ENCODE measurements at places on chromosomes 11 and 22.
A peak's percentile ranks its signal among the peaks of the same experiment; 100 is the strongest.

GRCh38 chr11:14529951-14530350, 9.8 kb upstream of the PSMA1 start:
- no peak for DNase-seq

GRCh38 chr11:116994195-116994594, 104.0 kb downstream of the SIK3 start:
- DNase-seq: no peak

DNA sequence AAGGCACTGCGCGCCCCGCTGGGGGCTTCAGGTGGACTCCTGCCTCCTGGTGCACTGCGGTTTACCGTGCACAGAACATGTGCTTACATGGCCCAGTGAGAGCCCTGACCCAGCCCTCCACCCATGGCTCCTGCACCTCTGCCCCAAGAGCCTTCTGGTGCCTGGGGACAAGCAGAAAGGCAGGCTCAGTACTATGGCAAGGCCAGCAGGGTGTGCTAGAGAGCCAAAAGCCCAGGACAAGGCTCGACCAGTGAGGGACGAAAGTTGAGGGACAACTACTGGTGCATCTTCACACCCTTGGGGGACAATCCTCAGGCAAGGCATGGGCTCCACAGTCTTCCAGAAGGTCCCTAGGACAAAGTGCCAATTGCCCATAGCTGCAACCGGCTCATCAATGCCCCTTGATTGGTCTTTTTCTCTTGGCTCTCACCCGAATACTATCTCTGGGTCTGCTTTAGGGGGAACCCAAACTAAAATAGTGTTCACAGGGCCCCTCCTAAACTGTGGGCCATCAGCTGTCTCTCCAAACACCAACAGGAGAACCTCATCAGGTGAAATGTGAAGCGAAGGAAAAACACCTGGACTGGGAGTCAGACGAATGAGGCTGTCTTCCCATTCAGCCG, 13.5 kb downstream of the PGA5 start:
- peak; percentile 91 for DNase-seq

- no peak for DNase-seq
Observed at GRCh38 chr11:33832676-33833075, 58.4 kb upstream of the FBXO3 start.

DNA sequence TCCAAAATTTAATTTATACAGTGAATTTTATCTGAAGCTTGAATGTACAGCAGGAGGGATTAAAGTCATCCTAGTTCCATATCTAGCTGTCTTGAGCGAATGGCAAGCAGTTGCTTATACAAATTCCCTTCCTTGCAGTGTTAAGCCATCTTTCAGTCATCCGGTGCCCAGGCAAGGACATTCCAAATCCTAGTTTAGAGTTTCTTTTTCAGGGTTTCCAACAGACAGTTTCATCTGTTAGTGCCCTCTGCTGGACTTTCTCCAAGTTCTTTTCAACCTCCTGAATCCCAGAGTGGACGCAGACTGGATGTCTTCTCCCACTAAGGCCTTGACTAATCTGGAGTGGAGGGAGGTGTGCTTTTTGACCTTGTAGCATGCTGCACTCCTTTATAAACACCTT, 45.4 kb downstream of the GRAMD1B start:
- DNase-seq: no peak

DNA sequence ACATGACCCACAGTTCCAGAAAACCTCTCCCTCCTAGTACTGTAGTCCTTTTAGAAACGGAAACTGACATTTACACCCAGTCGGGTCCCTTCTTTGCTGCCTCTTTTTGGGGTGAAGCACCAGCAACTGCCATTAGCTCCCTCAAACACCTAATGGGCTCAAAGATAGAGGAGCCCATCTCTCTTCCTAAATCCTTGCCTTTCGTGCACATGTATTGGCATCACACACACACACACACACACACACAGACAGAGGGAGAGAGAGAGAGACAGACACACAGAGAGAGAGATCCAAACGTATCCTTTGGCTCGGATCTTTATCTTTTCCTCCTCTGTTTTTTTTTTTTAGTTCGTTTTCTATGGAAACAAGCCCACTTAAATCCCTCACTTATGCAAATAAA, 716 bp downstream of the GRM5 start:
- DNase-seq: no peak

DNA sequence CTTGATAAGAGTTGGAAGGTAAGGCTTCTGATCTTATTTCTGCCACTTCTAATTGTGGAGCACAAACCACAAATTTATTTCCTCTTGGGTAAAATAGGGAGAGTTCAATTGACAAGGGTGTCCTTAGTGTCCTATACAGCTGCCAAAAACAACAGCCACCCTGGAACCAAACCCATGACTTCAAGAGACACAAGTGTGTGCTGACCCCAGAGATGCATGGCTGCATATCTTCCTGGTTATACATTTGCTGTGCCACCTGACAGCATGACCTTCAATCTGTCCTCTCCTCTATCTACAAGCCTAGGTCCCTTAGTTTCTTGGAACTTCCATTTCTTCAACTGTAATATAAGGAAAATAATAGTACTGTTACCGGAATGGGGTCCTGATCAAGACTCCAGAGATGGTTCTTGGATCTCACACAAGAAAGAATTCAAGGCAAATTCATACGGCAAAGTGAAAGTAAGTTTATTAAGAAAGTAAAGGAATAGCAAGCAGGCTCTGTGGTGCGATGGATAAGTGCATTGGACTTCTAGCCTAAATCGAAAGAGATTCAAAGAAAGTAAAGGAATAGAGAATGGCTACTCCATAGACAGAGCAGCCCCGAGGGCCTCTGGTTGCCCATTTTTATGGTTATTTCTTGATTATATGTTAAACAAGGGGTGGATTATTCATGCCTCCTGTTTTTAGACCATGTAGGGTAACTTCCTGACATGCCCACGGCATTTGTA, 15.5 kb upstream of the TMEM123 start:
- no peak for DNase-seq

- no peak for DNase-seq
Observed at GRCh38 chr11:104199053-104199452, 35.1 kb upstream of the PDGFD start.

- no peak for DNase-seq
Observed at GRCh38 chr11:77170107-77170506, 42.1 kb downstream of the MYO7A start.

GRCh38 chr11:76601272-76601671, 69.3 kb downstream of the LRRC32 start:
- no peak for DNase-seq

DNA sequence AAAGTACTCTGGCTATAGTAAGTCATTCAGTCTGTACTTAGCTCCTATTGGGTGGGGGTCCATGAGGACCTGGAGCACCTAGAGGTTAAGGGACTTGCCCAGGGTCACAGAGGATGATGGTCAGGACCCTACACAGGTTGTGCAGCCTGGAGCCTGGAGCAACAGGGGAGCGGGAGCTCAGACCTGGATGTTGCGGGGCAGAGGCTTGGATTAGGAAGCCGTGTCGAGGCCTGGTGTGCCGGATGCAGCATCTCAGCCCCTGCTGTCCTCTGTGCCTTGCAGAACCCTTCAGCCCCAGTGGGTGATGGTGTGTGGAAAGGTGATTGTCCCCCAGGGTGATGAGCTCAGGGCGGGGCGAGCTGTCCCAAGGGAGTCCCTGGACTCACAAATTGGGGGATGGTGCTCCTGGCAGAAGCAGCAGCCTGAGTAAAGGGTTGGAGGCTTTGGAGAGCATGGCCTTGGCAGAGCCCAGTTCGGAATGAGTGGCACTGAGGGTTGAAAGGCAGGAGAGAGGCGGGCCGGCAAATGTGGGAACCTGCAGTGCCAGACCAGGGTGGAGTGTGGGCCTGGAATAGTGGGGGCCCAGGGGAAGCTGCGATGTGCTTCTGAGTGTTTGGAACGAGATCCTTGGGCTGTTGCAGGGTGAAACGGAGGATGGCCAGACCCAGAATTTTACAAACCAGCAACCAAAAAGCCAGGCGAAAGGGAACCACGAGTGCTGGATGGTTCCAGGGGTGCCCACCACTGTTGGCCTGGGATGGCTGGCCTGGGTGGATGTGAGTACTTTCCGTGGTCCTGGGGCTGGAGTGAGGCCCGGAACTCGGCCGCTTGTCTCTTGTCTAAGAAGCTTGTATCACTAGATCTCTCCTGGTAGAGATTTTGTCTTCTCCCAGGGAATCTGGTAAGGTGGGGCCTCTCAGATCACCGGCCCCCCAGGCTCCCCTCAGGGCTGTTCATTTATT, 2.9 kb downstream of the TPCN2 start:
- DNase-seq: no peak

DNA sequence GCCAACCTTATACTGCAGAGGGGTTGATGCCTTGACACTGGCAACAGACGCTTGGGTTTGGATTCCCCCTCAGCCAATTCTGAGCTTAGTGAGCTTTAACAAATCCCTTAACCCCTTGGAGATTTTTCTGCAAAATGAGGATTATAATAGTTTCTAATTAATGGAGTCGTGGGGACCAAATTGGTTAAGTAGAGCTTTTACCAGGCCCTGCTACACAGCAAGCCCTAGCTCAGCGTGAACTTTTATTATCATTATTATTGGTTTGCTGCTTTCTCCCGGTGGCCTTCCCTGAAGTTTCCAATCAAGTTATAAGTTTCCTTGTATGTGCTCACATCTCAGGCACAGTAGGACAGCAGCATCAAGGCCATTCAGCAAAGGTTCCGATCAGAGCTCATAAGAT, 156.6 kb upstream of the GUCY1A2 start:
- no peak for DNase-seq

DNA sequence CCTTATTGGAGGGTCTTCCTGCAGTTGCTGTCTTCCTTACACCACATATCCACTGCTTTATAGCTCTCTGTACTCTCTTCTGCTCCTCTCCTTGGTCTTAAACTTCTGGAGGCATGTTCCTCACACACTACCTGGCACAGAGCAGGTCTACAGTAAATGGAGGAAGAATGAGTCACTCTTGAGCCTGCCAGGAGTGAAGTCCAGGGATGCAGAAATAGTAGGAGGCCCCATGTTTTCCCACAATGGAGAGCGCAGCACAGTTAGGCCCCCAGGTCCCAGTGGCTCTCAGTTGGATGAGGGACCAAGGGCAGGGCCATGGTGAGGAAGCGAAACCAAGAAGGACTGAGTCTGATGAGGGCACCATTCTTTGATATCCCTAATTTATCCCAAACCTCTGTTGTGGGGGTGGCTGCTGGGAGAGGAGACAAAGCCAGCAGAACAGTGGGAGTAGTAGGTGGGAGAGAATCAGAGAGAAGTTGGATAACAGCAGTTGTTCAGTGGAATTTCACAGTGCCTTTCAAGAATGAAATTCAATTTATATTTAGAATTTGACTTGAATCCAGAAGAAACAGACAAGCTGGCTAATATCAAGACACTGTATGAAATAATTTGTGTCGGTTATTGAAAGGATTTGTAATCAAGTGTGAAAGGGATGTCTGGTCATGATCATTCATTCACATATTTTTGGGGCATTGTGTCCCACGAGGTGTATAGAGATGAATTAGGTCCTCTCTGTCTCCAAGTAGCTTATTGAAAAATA, 187.8 kb downstream of the HIPK3 start:
- no peak for DNase-seq

GRCh38 chr22:46969491-46969890, 207.0 kb downstream of the TBC1D22A start:
- peak; percentile 89 for DNase-seq

- DNase-seq: no peak
Observed at GRCh38 chr11:67256477-67257135, 9.7 kb upstream of the GRK2 start.

DNA sequence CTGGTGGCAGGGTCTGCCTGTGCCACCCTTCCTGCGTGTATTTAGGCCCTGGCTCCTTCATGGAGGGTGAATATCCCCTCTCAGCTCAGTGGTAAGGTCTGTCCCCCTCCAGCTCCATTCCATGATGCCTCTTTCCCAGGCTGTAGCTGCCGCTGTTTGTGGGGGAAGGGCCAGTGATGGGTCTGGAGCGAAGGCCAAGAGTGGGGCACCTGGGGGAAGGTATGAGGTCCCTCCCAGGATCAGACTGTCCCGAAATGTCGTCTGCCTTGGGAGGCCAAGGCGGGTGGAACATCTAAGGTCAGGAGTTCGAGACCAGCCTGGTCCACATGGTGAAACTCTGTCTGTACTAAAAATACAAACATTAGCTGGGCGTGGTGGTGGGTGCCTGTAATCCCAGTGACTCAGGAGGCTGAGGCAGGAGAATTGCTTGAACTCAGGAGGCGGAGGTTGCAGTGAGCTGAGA, 1.1 kb downstream of the CD151 start:
- DNase-seq: no peak

- DNase-seq: no peak
Observed at GRCh38 chr11:2673871-2674471, 25.8 kb downstream of the KCNQ1OT1 start.

DNA sequence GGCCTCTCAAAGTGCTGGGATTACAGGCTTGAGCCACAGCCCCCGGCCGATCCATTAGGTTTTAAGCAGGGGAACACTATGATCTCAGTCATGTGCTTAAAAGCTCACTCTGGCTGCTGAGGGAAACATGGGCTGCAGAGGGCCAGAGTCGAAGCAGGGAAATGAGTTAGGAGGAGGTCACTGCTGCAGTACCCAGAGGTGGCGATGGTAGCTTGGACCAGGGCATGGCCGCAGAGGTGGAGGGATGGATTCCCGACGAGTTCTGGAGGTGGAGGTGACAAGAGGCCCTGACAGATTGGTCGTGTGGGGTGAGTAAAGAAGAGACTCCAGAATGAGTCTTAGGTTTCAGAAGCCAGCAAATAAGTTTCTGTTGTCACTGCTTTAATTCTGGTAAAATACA, 54.4 kb upstream of the INCENP start:
- no peak for DNase-seq

GRCh38 chr11:114040706-114041211, 18.8 kb upstream of the ZBTB16 start:
- DNase-seq: no peak

DNA sequence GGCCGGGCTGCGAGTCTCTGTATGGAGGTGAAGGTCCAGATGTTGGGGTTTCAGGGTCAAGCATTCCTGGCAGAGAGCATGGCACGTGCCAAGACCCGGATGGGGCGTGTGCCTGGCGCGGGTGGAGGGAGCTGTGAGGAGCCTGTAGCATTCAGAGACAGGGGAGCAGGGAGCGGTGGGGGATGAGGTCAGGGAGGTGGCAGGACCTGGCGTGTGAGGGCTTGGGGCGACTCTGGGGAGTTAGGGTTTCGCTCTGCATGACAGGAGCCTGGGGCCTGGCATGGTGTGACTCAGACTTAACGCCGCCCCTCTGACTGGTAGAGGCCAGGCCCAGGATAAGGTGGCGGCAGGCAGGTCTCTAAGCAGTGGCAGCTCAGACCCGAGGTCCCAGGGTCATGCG, 103.0 kb downstream of the KCNQ1 start:
- no peak for DNase-seq

Data from GM10248 (cell line).